ENCODE measurements at places on chromosomes 1 and 21.
A peak's percentile ranks its signal among the peaks of the same experiment; 100 is the strongest.

GRCh38 chr1:214192825-214193643 is 87.9 kb upstream of the SMYD2 start:
- peaks cover under 1% of the 10 kb centered on the region for H3K4me1 ChIP-seq
- no peaks in the 10 kb centered on the region for H3K36me3 ChIP-seq
- peaks cover 19% of the 10 kb centered on the region for H3K27me3 ChIP-seq
- no peak overlapping the region for H3K4me3 ChIP-seq

DNA sequence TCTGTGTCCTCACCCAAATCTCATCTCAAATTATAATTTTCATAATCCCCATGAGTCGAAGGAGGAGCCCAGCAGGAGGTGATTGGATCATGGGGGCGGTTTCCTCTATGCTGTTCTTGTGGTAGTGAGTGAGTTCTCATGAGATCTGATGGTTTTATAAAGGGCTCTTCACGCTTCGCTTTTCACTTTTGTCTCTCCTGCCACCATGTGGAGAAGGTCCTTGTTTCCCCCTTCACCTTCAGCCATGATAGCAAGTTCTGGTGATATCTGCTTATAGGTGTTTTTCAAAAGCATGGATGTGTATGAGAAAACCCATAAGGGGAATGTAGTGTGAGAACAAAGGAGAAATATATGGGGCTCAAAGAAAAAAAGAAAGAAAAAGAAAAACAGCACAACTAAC is 405.9 kb upstream of the RGS18 start:
- H3K27ac ChIP-seq = no peak overlapping the region
- DNase-seq = no peak
- no peak overlapping the region for H3K4me3 ChIP-seq
- H3K4me1 ChIP-seq = no peaks in the 10 kb centered on the region
- H3K36me3 ChIP-seq = no peaks in the 10 kb centered on the region

- no peak overlapping the region for H3K4me3 ChIP-seq
- DNase-seq = no peak
Observed at GRCh38 chr1:172997941-172998361, 52.8 kb downstream of the TNFSF18 start.

DNA sequence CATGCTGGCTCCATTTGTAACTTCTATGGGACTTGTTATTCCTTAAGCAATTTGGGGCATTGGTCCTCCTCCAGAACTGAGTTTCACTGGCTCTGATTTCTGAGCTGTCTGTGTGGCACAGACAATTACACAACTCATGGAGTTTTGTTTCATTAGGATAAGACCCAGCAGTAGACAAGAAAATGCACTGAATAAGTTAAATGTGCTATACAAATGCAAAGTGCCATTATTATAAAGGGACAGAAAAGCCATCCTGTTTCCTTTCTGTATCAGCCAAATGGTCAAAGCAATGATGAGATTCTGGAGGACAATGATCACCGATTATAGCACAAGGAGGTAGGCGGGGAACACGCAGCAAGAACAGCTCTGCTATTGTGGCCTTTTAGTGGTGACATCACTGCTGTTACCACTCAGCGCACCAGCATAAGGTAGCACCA is 81.9 kb downstream of the CNIH3 start:
- no peaks in the 10 kb centered on the region for H3K36me3 ChIP-seq
- no peak for DNase-seq
- H3K4me1 ChIP-seq = no peaks in the 10 kb centered on the region
- no peaks in the 10 kb centered on the region for H3K27me3 ChIP-seq
- H3K27ac ChIP-seq = no peak overlapping the region

DNA sequence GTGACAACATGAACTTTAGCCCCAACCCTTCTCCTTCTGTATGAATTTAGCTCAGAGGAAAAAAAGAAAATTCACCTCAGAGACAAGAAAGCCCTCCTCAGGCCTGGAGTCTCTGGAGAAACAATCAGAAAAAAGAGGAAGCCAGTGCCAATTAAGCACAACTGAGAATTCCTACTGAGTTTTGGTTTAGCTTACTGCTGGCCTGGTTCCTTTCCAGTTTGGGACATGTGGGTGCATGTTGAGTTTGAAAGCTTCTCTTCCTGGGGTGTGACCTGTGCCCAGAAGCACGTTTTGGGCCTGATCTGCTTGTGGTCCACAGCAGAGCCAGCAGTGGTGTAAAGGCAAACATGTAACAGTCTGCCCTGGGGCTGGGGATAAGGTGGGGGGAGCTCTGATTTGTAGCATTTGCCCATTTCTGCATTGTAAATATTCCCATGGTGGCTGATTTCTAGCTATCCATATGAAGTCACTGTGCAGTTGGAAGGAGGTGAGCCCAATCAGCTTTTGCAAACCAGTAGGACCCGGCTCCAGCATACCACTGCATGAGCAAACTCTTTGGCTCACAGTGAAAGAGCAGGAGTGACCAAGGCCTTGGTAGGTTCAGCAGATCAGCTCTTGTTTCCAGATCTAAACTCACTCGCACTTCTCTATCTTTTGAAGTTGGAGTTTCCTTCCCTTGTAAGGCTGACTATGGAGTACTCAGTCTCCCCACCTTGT is 4.7 kb upstream of the THEM5 start:
- DNase-seq = no peak
- no peaks in the 10 kb centered on the region for H3K27me3 ChIP-seq
- H3K4me1 ChIP-seq = no peaks in the 10 kb centered on the region
- H3K36me3 ChIP-seq = no peaks in the 10 kb centered on the region
- no peak overlapping the region for H3K27ac ChIP-seq
- no peak overlapping the region for H3K4me3 ChIP-seq

GRCh38 chr21:25176637-25177412 is 430.5 kb downstream of the MRPL39 start:
- no peak for DNase-seq
- no peaks in the 10 kb centered on the region for H3K4me1 ChIP-seq
- H3K27me3 ChIP-seq = no peaks in the 10 kb centered on the region
- no peak overlapping the region for H3K27ac ChIP-seq
- H3K36me3 ChIP-seq = no peaks in the 10 kb centered on the region
- no peak overlapping the region for H3K4me3 ChIP-seq

GRCh38 chr1:20405893-20406604 is 80.0 kb downstream of the CAMK2N1 start:
- no peak for DNase-seq
- no peaks in the 10 kb centered on the region for H3K4me1 ChIP-seq
- no peak overlapping the region for H3K4me3 ChIP-seq

DNA sequence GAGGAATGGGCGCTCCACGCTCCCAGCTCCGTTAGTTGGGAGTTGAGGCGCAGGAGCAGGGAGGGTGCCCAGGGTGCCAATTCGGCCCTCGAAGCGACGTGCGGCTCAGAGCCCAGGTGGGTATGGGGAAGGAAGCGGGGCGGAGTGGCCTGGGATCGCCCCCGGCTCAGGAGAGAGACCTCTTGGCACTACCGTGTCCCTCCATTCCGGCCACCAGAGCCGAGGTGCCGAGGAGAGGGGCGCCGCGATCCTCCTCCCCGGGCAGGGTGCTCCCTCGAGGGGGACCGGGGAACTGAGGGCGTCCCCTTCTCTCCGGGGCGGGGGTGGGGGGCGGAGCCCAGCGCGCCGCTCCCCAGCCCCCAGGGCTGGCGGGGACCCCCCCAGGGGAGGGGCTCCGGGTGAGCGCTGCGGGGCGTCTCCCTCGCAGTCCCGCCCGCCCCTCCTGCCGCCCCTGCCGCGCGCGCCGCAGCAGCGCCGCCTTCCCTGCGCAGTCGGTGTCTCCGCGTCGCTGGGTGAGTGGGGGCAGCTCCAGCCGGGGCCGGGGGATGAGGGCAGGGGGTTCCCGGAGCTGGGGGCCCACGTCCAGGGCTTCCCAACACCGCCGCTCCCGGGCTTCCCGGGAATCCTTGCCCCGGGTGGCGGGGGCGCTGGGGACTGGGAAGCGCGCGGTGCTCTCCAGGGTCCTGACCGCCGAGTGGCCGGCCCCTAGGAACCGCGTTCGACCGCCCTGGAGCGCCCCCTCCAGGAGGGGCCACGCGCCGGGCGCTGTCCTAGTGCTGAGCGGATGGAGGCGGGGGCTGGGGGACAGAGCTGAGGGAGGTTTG is at the start of gene HPCA:
TSS of gene HPCA (plus strand) at position 488 of the 824 bp plus-strand sequence. CDS start 2,408 bp downstream, outside the sequence.
- no peak within 1 kb of the TSS for H3K4me3 ChIP-seq
- peaks cover 52% of the 10 kb centered on the region for H3K27me3 ChIP-seq
- peaks cover 13% of the 10 kb centered on the region for H3K4me1 ChIP-seq
- no peak within 1 kb of the TSS for H3K27ac ChIP-seq

- peak overlapping the region; percentile 32 for H3K4me3 ChIP-seq
- H3K27me3 ChIP-seq = no peaks in the 10 kb centered on the region
- peak; percentile 83 for DNase-seq
- peak overlapping the region; percentile 82 for H3K27ac ChIP-seq
- H3K36me3 ChIP-seq = peaks cover 2% of the 10 kb centered on the region
- peaks cover 8% of the 10 kb centered on the region for H3K4me1 ChIP-seq
Observed at GRCh38 chr21:25573409-25574206, 33.7 kb downstream of the MRPL39 start.

GRCh38 chr1:216049741-216050430 is 373.4 kb downstream of the USH2A start:
- no peaks in the 10 kb centered on the region for H3K4me1 ChIP-seq
- no peak overlapping the region for H3K27ac ChIP-seq
- no peaks in the 10 kb centered on the region for H3K36me3 ChIP-seq
- H3K4me3 ChIP-seq = no peak overlapping the region
- no peaks in the 10 kb centered on the region for H3K27me3 ChIP-seq

DNA sequence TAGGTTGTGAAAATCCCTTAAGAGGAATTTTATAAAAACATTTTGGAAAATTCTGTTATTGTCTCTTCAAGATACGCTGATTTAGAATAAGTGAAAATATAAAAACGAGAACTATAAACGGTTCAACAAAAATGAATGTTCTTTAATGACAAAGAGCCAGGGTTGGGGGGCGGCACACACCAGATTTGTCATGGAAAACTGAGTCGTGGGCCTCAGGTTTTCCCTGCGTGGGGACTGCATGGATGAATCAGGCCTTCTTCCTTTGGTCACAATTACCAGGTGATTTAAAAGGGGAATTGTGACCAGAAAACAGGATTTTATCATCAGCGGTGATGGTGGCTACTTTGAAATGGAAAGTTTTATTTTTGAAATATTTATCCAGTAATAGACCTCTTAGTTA is 8.6 kb downstream of the LHX4 start:
- H3K27ac ChIP-seq = no peak overlapping the region
- H3K27me3 ChIP-seq = peaks cover 64% of the 10 kb centered on the region
- H3K4me3 ChIP-seq = no peak overlapping the region
- DNase-seq = no peak
- H3K36me3 ChIP-seq = no peaks in the 10 kb centered on the region
